Camera-type eye (tissue), 1 donor: ENCODE measurements at places on chromosomes 7 and 10. TPM values are rescaled to one million over a fixed set of nuclear protein-coding genes. Genes with fewer than 3 reads are reported as not detected.

The LRRC61 gene
- total RNA-seq, result 26.6 TPM

The FAM25G gene
- not detected for total RNA-seq

The KCNIP2 gene
- 12.5 TPM for total RNA-seq

The ZNF117 gene
- total RNA-seq, result 52.7 TPM

The ASIC3 gene
- total RNA-seq, result 4.4 TPM

The WNT2 gene
- 2.6 TPM for total RNA-seq

The WDR86 gene
- 19.7 TPM for total RNA-seq

The CLRN3 gene
- total RNA-seq, result not detected

The LBX1 gene
- not detected for total RNA-seq

The ODAD2 gene
- total RNA-seq, result 3.2 TPM

The DDC gene
- total RNA-seq, result 4.3 TPM

The LRRC4 gene
- total RNA-seq, result 4.6 TPM

The AOAH gene
- 7.1 TPM for total RNA-seq

The WDR37 gene
- total RNA-seq, result 24.0 TPM

The MAGI2 gene
- total RNA-seq, result 49.4 TPM

The IQUB gene
- 4.2 TPM for total RNA-seq

The KLF14 gene
- 0.16 TPM for total RNA-seq

The TFR2 gene
- 6.2 TPM for total RNA-seq
